ENCODE measurements at places on chromosomes 7 and 10.

- DNase-seq: no peak
Observed at GRCh38 chr10:51075043-51075872, 971 bp downstream of the PRKG1 start.

- DNase-seq: no peak
Observed at GRCh38 chr10:125084191-125084613, 76.2 kb downstream of the CTBP2 start.

GRCh38 chr10:105239311-105240219 lies 598.5 kb downstream of the SORCS3 start:
- DNase-seq: no peak

- no peak for DNase-seq
Observed at GRCh38 chr10:35422228-35422627, 85.9 kb downstream of the CCNY start.

DNA sequence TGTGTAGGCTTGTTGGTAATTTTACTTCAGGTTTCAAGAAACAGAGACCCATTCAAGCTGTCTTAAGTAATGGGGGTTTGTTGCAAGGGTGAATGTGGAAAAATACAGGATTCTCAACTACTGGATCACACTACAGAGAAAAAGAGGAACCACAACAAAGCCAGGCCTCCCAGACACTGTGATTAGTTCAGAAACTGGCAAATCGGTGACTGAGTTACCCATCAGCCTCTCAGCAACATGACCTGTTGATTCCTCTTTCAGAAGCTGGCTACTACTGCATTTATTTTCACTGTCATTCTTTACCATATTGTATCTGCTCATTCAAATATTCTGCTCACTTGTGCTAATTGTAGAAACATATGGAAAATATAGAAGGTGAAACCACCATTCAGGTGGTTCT lies 16.0 kb downstream of the CCDC71L start:
- no peak for DNase-seq
